Cardiac atrium fibroblast (primary cell): ENCODE measurements at places on chromosomes 2 and 18. TPM values are rescaled to one million over a fixed set of nuclear protein-coding genes. Genes with fewer than 3 reads are reported as not detected.

Gene SLC14A1
- 0.49 TPM in 1 of 2 replicates, not detected in the other for total RNA-seq

Gene ALPI
- not detected in 2 replicates for total RNA-seq

Gene FLACC1
- total RNA-seq: 1.4 TPM in 1 of 2 replicates, not detected in the other

Gene UGT1A8
- not detected in 2 replicates for total RNA-seq

Gene APOB
- under 0.01 TPM in 2 replicates for total RNA-seq

Gene PCARE
- total RNA-seq: not detected in 2 replicates

Gene GPAT2
- 8.5 and 16.7 TPM in 2 replicates for total RNA-seq

Gene LIPG
- 32.9 and 50.4 TPM in 2 replicates for total RNA-seq

Gene GRP
- total RNA-seq: not detected in 2 replicates

Gene VSNL1
- total RNA-seq: 0.16 TPM in 1 of 2 replicates, not detected in the other

Gene HOXD9
- not detected in 2 replicates for total RNA-seq

Gene ATOH8
- 115 and 129 TPM in 2 replicates for total RNA-seq

Gene WDR75
- total RNA-seq: 38.6 and 40.2 TPM in 2 replicates

Gene FAM237A
- total RNA-seq: not detected in 2 replicates

Gene CXCR1
- not detected in 2 replicates for total RNA-seq

Gene DNER
- total RNA-seq: 0.36 and 14.1 TPM in 2 replicates

Gene FAM117B
- total RNA-seq: 1.6 and 2.6 TPM in 2 replicates

Gene C2orf80
- not detected in 2 replicates for total RNA-seq

Gene COBLL1
- 0.36 and 3.7 TPM in 2 replicates for total RNA-seq

Gene VRK2
- 9.0 and 14.1 TPM in 2 replicates for total RNA-seq

Gene PTH2R
- not detected in 2 replicates for total RNA-seq

Gene OSBPL1A
- 22.2 and 34.5 TPM in 2 replicates for total RNA-seq

Gene MROH2A
- total RNA-seq: not detected in 2 replicates

Gene SEPTIN10
- total RNA-seq: 72.3 and 81.1 TPM in 2 replicates

Gene LIMS1
- 70.1 and 86.7 TPM in 2 replicates for total RNA-seq

Gene PARD6G
- total RNA-seq: 1.1 and 2.1 TPM in 2 replicates

Gene GAREM1
- 5.1 and 30.0 TPM in 2 replicates for total RNA-seq

Gene AKAIN1
- not detected in 2 replicates for total RNA-seq

Gene HOXD4
- not detected in 2 replicates for total RNA-seq

Gene DSC2
- total RNA-seq: 0.65 and 1.1 TPM in 2 replicates

Gene AQP12A
- total RNA-seq: not detected in 2 replicates

Gene PASK
- total RNA-seq: 0.54 and 1.9 TPM in 2 replicates

Gene MEP1B
- total RNA-seq: not detected in 2 replicates

Gene ZNF385B
- not detected in 2 replicates for total RNA-seq

Gene SCRN3
- total RNA-seq: 25.1 and 29.5 TPM in 2 replicates

Gene SLC4A3
- 6.2 and 6.3 TPM in 2 replicates for total RNA-seq

Gene DYSF
- total RNA-seq: 6.3 and 12.2 TPM in 2 replicates

Gene RUFY4
- total RNA-seq: not detected in 2 replicates

Gene SCYGR4
- total RNA-seq: not detected in 2 replicates

Gene RAD51AP2
- total RNA-seq: not detected in 2 replicates

Gene DCC
- total RNA-seq: 0.36 and 0.49 TPM in 2 replicates

Gene CD226
- total RNA-seq: not detected in 2 replicates

Gene EPG5
- total RNA-seq: 16.1 and 23.7 TPM in 2 replicates
